ENCODE measurements at places on chromosomes 16 and 17.

DNA sequence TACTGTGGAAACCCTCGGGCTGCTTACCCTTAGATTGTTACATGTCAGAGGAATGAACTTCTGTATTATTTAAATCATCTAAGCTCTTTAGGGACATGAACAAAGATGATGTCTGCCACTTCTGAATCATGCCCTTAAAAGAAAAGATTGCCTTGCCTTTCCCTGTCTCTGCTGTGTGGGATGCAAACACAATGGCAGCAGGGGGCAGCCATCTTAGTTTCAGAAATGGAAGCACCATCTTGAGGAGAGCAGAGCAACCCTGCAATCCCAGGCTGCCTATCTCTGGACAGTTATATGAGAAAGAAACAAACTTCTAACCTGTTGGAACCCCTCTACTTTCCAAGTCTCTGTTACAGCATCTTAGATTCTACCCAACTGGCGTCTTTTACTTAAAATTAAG, 16.7 kb upstream of the HLF start:
- no peak for DNase-seq

- DNase-seq = no peak
Measured at GRCh38 chr16:13839577-13839976, 80.4 kb upstream of the ERCC4 start.

GRCh38 chr17:50560185-50560824, at the start of gene CACNA1G:
Gene CACNA1G, plus strand, starts transcription at chr17:50560715. Its CDS starts 745 bp downstream, at chr17:50561460.
- DNase-seq = peak; percentile 92

GRCh38 chr17:72997559-72997958, 94.9 kb downstream of the SLC39A11 start:
- no peak for DNase-seq

DNA sequence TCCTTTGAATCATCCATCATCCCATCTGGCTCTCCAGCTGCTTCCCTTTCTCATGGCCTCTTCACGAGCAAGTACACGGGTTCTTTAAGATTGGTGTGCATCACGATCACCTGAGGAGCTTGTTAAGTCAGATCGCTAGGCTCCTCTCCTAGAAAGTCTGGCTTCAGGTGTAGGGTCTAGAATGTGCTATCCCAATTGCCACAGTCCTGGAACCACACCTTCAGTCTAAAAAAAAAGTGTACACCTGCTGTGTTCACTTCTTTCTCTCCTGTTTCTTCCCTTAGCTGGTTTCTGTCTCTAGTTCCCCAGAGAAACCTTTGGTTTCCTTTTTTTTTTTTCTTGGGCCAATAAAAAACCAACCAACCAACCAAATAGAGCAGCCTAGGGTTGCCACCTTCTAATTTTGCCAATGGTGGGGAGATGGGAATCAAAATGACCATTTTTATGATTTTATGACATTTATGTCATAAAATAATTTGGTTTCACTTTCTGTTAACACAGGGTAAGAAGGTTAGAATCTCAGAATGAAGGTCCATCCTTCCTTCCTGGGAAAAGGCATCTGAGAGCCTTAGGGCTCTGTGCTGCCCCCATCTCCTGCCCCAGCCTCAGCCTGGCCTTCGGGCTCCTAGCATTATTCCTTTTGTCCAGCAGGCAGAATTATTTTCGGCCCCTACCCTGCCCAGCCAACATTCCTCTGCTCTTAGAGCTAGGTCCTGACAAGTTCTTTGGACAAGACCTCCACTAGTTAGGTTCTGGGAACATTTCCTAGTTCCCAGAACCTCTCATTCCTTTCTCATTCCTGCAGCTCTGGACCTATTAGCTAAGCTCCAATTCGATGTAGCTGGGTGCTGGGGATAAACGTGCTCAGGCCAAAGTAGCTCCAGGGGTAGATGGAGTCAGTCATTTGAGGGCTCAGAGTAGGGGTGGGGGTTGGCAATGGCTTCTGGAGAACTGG, 1.9 kb upstream of the GGT6 start:
- DNase-seq = no peak

DNA sequence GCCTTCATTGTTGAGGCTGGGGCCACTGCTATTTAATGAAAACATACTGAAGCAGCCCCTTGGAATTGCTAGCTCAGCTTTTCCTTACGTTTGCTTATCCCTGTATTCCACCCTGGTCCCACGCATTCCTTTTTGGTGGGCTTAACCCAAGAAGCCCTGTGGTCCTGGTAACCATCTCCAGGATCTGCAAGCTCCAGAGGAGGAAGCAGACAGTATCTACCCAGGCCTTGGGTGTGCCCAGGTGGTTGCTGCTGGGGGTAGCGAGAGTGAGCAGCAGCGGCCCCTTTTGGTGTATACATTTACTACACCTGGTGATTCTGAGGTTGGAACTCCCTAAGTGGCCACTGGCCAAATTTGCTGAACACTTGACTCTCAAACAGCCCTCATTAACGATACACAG, 97.7 kb downstream of the CBLN1 start:
- no peak for DNase-seq

DNA sequence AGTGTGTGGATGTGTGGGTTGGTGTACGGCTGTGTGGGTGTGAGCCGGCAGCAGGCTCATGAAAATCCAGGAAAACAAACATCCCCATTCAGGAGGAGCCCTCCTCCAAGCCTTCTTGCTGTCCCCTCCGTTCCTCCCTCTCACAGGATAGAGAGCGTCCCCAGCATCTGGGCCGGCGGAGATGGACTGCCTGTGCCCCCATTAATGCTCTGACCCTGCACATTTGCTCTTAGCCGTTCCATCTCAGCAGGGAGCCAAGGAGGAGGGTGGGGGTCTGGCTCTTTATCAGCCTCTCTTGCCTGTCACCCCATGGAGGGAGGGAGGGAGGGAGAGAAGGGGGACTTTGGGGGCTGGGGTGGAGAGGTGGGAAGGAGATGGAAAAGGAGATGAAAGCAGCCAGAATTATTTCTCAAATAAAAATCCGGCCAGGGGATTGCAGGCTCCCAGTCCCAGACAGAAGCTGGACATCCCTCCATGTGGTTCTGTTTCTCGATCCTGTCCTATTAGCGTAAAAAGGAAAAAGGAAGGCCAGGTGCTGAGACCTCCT, 240.0 kb upstream of the ZFHX3 start:
- no peak for DNase-seq

DNA sequence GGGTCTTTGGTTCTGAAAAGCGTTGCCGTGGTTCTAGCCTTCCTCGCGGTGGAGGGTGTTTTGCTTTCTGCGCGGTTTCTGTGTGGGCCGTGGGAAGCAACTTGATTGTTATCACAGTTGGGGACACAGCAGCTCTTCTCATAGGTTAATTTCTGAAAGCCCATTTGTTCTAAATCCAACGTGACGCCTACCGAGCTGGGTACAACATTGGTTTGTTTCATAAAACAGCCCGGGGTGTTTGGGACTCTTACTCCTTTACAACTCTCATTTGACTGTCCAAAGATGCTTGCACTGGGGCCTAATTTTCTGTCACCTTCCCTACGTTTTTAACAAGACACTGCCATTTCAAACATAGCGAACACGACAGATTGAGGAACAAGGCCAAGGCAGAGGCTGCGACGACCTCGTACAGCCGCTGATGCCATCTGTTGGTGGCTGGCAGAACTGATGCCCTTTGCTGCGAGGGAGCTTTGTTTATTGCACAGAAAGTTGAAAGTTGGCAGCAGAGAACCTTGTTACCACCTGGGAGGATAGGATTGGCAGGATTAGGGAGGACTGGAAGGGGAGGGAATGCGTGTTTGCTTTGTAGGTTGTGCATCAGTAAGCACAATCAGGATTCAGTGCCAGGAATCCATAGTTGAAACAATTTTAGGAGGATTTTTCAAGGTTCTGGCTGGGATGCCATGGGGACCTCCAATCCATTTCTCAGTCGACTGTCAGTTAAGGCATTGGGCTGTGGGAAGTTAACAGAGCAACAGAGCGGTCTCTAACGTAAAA, 98.3 kb downstream of the PITPNC1 start:
- peak; percentile 87 for DNase-seq

- no peak for DNase-seq
Measured at GRCh38 chr17:70370816-70371215, 201.5 kb downstream of the KCNJ2 start.

DNA sequence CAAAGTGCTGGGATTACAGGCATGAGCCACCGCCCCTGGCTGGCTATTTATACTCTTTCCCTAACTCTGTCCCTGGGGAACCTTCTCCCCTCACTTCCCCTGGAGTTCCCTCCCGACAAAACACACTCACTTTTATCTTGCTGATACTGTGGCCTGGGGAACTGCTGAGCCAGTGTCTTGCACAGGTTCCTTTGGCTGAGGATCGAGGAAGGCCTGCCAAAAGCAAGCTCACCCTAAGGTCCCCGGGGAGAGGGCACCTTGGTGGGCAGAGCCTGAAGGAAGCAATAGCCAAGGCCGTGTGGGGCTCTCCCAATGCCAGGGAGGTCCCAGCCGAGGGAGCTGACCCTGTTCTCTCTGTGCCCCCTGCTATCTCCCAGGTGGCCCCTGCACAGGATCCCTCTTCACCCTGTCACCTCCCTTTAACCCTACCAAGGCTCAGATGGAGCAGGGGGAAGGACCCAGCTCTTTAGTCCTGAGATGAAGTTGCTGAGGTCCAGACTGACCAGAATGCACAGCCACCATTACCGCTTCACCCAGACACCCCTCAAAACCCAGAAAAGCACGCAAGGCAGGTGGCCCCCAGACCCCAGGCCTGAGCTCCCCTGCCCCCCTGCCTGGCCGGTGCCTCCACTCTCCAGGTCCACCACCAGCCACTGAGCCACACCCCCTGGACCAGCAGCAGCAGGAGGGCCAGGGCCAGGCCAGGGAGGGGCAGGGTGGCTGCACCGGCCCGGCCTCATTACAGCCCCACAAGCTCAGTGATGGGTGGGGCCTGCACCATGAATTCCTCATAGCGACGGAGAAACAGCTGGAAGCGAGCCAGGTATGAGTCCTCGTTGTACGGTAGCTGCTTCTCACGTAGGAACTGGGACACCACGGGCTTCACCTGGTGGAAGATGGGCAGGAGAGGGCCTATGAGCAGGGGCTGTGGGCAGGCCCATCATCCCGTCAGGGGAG, 5.1 kb upstream of the FDXR start:
- no peak for DNase-seq

GRCh38 chr17:82212331-82213250, at the start of gene CCDC57:
Gene CCDC57, minus strand, starts transcription at chr17:82212842. Its CDS starts 10,898 bp downstream, at chr17:82201944.
- DNase-seq = peak; percentile 51

- no peak for DNase-seq
Measured at GRCh38 chr16:51355195-51355594, 204.1 kb upstream of the SALL1 start.

- no peak for DNase-seq
Measured at GRCh38 chr17:4607261-4607741, 23.0 kb downstream of the SMTNL2 start.

DNA sequence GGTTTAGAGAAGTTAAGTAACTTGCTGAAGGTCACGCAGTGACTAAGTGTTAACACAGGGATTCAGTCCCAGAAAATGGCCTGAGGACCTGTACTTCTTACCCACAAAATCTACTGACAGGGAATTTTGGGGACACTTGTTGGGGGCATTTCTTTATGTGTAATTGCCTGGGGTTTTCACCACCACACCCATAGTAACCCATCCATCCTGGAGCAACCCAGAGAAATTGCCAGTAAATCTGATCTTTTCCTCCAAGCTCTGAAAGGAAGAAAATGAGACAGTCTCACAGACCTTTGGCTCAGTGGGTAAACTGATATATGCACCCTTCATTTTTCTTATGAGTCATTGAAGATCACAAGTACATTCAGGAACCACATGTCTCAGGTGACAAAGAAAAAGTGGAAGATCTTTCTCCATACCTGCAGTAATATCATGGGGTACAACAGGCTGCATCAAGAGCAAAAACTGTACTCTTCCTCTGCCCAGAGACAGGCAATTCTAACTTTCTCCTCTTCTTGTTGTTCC, 81.0 kb downstream of the NOG start:
- no peak for DNase-seq

GRCh38 chr17:27651411-27652345, 20.7 kb downstream of the LGALS9 start:
- no peak for DNase-seq

DNA sequence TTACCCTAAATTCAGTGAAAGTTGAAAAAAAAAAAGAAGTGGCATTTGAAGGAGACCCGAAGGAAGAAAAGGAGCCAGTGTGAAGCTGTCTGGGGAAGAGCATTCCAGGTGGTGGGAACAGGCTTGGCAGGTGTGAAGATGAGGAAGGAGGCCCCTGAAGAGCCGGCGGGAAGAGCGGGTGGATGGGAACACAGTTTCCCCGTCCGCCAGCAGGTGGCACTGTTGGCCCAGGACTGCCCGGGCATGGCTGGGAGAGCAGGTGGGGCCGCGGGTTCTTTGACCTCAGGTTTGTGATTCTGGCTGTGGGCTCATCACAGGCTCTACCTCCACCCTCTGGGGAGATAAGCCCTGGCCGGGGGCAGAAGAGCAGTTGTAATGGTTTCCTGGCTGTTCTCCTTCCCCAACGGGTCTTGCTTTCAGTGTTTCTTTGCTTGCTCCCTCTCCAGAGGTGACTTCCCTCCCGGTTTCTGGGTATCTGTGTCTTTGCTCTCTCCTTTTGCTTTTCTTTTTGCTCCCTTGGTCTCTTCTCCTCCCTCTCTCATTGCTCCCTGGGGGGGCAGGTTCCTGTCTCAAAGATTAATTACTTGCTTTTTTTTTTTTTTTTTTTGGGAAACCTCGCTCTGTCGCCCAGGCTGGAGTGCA, 32.3 kb downstream of the RAP1GAP2 start:
- peak; percentile 30 for DNase-seq

DNA sequence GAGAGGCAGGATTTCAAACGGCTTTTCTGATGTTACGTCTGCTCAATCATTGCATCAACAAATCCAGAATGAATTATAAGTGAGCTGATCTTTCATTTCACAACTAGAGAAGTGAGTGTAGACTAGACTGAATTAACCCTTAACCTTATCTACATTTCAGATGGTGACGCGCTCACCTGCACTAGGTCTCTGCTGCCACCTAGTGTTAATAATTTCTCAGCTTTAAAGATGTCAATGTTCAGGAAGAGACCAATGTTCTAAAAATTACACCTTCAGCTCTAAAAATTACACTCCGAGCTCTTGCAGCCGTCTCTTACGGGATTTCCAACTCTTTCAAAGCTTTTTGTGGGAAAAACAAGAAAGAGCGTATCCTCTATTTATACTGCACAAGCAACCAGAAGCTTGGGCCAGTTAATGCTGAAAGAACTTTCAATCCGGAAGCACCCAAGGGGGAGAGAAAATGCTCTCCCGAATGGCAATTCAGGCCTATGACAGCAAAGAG, 88.2 kb upstream of the FA2H start:
- DNase-seq = peak; percentile 49

DNA sequence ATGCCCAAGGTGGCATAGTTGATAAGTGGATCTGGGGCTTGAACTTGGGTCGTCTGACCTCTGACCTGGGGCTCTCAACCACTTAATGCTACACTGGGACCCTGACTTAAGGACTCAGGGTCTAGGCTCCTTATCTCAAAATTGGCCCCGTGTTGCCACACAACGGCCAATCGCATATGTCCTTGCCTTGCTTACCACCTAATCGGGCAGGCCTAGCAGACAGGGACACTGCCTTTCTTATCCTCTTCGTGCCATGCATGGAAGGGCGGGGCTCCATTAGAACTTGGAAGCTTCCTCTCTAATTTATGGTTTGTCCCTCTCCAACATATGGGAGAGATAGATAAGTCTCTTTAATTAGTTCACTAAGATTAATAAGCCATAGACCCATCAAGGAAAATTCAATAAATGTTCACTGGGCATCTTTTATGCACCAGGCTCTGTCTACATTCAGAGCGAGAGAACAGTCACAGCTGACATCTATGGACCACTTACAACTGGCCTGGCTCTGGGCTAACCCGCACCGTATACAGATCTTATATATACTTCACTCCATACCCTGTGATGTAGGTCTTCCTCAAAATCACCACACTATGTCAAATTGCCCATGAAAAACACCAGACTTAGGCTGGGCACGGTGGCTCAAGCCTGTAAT, 35.1 kb downstream of the CDH1 start:
- no peak for DNase-seq

GRCh38 chr17:5049314-5049841, 14.2 kb upstream of the SLC52A1 start:
- no peak for DNase-seq

Measured in NCI-H2227 treated with DMSO at 0.1 percent for 48 hours (cell line).